Large intestine (tissue), 12 donors: ENCODE measurements at places on chromosomes 5 and 9. TPM values are rescaled to one million over a fixed set of nuclear protein-coding genes. Genes with fewer than 3 reads are reported as not detected.

The LCN10 gene
- 7.8 TPM for polyA plus RNA-seq

The LCN1 gene
- 0.09 TPM for polyA plus RNA-seq

DNA sequence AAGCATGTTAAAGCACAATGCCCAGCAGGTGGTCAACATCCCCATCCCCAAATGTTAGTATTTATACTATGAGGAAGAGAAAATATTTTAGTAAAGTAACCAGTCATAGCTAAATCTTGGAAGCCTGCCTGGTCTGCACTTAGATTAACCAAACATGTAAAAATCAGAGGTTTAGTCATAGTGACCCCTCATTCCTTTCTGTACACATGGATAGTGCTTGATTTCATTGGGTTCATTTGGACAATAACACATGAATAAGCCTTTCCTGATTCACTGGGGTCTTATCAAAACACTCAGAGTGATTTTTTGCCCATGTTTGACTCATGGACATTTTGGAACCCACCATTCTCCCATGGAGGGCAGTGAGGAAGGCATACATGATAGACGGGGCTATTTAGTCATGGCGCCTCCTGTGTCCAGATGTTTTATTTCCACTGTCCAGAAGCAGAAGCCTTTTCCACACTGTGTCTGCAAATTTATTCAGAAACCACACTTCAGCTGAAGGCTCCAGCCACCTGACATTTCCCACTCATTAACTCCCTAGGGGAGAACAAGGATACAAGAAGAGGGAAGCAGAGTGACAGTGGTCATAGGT is 32.5 kb downstream of the OR1J1 start:
- no peaks in the 10 kb centered on the region for H3K36me3 ChIP-seq
- no peaks in the 10 kb centered on the region for H3K27me3 ChIP-seq

The SELENOP gene
- 2,350 TPM for polyA plus RNA-seq
